ENCODE measurements at places on chromosomes 16 and 17.
A peak's percentile ranks its signal among the peaks of the same experiment; 100 is the strongest.

GRCh38 chr16:69219279-69219678 lies 32.3 kb downstream of the SNTB2 start:
- no peak for DNase-seq

DNA sequence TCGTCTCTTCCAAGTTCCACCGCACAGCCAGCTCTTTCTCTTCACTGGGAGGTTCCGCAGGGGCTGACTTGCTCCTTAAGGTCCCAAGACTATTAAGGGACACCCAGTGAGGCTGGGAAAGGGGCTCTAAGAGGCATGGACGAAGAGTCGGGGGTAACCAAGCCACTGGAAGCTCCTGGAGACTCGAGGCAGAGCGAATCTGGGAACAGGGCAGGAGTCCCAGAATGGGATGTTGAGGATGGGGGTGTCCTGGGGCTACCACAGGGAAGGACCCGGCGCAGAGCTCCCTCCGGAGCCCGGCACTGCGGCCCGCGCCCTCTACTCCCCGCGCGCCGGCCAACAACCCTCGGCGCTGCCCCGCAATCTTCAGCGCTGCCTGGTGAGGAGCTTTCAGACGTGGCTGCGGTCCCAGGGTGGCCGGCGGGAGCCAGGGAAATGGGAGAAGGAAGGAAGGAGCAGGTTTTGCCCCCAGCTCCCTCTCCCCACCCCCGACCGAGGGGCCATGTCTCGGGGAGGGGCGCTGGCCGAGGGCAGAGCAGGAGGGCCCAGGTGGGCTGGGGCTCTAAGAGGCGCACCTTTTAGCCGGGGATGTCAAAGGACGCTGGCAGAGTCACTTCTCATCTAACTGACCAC lies 581 bp downstream of the CHST5 start:
- no peak for DNase-seq

DNA sequence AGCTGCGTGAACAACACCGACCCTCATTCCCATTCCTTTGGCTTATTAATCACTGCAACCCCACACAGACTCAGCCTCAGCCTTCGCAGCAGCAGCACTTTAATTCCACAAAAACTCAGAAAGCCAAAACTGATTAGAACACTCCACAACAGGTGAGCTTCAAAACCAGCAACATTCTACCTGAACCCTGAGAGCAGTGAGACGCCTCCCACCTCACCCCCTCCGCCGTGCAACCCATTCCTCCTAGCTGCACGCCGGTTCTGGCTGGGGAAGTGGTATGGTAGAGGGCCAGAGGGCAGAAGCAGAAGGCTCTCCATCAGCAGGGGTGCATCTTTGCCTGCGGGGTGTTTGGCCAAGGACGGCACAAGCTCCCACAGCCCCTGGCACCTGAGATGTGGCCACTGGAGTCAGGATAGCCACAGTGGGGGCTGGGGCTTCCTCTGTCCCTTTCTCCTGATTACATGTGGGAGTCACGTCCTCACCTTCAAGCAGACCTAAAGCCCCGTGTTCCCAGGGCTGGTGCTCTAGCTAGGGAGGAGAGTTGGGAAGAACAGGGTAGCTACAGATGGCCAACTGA lies 1.6 kb downstream of the BORCS6 start:
- DNase-seq = peak; percentile 16

DNA sequence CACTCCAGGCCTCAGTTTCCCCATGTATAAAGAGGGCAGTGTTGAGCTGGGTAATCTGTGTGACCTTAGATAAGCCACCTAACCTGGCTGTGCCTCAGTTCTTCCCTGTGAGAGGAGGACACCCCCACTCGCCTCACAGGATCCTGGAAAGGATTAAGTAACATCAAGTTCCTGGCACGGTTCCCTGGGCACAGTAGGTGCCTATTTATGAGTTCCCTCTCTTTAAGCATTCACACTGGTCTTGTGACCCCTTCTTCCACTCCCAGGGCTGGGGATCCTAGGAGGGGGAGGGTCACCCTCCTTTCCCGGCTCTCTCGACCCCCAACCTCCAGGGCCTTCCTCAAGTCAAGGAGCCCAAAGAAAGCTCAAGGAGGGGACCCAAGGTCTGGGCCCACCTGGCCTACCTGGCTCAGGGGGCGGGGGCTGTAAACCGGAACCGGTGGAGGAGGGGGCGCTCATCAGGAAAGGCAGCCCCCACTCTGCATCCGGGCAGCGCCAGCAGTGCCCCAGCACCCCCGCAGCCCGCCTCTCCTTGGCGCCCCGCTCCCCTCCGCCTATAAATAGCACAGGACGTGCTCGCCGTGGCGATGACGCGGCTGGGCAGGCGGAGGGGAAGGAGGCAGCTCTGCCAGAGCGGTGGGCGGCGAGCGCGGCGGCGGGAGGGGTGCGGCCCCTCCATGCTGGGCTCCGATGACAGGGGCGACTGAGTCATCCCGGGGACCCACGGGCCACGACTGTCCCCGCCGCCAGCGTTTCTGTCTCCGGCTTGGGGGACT lies 9.4 kb downstream of the RPL19 start:
- DNase-seq = peak; percentile 75

DNA sequence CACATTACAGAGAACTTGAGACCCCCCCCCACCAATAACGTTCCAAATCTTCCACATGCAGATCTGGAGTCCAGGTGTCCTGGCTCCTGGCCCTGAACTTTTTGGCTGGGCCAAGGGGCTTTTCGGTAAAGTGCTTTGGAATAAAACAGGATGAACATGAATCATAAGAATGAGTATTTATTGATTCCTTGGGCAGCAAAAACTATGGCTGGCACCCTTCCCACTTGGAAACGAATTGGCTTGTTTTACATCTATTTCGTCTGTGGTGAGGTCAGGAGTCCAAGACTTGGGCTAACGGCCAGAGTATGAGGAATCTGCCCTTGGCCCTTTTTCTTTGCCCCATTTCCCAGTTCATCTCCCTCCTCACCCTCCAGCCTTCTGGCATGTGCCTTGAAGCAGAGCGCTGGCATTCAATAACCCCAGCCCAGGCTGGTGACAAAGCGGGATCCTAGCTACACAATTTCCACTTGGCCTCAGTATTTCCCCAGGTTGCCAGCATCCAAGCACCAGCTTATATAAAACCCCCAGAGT lies 4.1 kb upstream of the UBTF start:
- DNase-seq = no peak

All from activated naive CD4-positive, alpha-beta T cell treated with Interleukin-2 at 50 U/mL for 16 hours (primary cell).